ENCODE measurements at places on chromosomes 5 and 9. TPM values are rescaled to one million over a fixed set of nuclear protein-coding genes. Genes with fewer than 3 reads are reported as not detected.

GRCh38 chr5:23930985-23931384 lies 423.6 kb downstream of the PRDM9 start:
- no peaks in the 10 kb centered on the region for H3K36me3 ChIP-seq
- no peaks in the 10 kb centered on the region for H3K4me1 ChIP-seq
- H3K27ac ChIP-seq, result no peak overlapping the region
- no peak overlapping the region for H3K4me3 ChIP-seq
- no peak for DNase-seq
- no peaks in the 10 kb centered on the region for H3K27me3 ChIP-seq

DNA sequence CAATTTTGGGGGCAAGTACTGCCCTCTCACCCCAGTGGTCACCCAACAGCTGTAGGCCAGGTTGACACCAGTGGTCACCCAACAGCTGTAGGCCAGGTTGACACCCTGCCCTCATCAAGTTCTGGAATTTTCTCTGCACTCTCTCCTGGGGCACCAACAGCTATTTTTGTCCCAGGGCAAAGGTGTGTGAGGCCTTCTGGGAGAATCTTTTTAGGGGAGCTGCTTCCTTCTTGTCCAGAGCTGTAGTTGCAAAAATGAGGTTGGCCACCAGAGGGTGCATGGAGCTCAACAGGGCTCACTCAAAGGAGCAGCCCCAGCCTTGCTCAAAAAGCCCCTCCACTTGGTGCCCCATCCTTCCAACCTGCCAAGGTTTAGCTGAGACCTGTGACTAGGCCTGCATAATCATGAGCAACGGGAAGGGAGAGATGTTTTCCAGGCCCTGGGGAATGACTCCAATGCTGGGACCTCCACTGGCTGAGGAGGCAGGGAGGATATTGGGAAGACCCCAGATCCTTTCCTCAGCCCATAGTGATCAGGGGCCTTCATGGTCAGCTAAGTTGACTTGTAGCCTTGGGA lies 10.6 kb upstream of the P4HA2 start:
- H3K4me1 ChIP-seq, result no peaks in the 10 kb centered on the region
- H3K4me3 ChIP-seq, result no peak overlapping the region
- H3K36me3 ChIP-seq, result no peaks in the 10 kb centered on the region
- peak; percentile 67 for DNase-seq
- H3K27ac ChIP-seq, result no peak overlapping the region

- H3K36me3 ChIP-seq, result no peaks in the 10 kb centered on the region
- no peak overlapping the region for H3K4me3 ChIP-seq
- no peak overlapping the region for H3K27ac ChIP-seq
- DNase-seq, result no peak
Measured at GRCh38 chr5:31287985-31288384, 94.5 kb downstream of the CDH6 start.

- H3K4me1 ChIP-seq, result no peaks in the 10 kb centered on the region
- H3K4me3 ChIP-seq, result no peak overlapping the region
- no peaks in the 10 kb centered on the region for H3K27me3 ChIP-seq
- no peak overlapping the region for H3K27ac ChIP-seq
- no peak for DNase-seq
Measured at GRCh38 chr5:160938532-160938931, 86.5 kb upstream of the ATP10B start.

GRCh38 chr5:119630752-119631440 lies 1.5 kb downstream of the FAM170A start:
- no peaks in the 10 kb centered on the region for H3K27me3 ChIP-seq
- no peaks in the 10 kb centered on the region for H3K4me1 ChIP-seq
- H3K4me3 ChIP-seq, result no peak overlapping the region
- H3K27ac ChIP-seq, result no peak overlapping the region
- no peak for DNase-seq

DNA sequence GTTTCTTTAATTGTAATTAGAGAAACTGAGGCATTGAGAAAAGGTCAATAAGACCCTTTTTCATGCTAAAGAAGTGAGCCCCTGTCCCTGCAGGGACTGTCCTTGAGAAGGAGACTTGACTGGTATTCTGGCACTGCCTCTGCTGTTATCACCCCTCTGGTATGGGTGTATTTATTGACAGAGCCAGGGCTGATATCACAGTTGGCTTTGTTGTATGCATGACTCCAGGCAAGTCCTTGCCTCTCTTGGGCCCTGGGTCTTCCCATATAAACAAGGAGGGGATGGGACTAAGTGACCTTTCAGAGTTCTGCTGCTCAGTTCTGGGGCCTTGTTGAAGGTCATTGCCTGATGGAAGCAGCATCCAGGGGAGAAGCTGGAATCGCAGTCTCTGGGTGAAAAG lies 71.8 kb upstream of the PPARGC1B start:
- no peak overlapping the region for H3K27ac ChIP-seq
- H3K4me1 ChIP-seq, result no peaks in the 10 kb centered on the region
- no peaks in the 10 kb centered on the region for H3K27me3 ChIP-seq
- DNase-seq, result no peak
- no peak overlapping the region for H3K4me3 ChIP-seq

DNA sequence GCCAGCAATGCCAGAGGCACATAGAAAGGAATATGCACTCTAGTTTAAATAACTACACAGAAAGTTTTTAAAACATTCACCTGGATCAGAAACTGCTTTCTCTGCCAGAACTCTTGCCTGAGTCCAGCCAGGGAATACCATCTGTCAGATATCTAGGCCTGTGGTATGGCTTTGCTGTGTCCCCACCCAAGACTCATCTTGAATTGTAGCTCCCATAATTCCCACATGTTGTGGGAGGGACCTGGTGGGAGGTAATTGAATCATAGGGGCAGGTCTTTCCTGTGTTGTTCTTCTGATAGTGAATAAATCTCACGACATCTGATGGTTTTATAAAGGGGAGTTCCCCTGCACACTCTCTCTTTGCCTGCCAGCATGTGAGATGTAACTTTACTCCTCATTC lies 41.5 kb upstream of the KCNV2 start:
- no peak overlapping the region for H3K27ac ChIP-seq
- H3K4me1 ChIP-seq, result peaks cover 5% of the 10 kb centered on the region
- DNase-seq, result no peak
- H3K27me3 ChIP-seq, result no peaks in the 10 kb centered on the region

GRCh38 chr5:162573758-162574157 lies 506.2 kb downstream of the GABRG2 start:
- H3K27me3 ChIP-seq, result no peaks in the 10 kb centered on the region
- no peak for DNase-seq
- no peaks in the 10 kb centered on the region for H3K4me1 ChIP-seq
- no peaks in the 10 kb centered on the region for H3K36me3 ChIP-seq
- H3K4me3 ChIP-seq, result no peak overlapping the region
- H3K27ac ChIP-seq, result no peak overlapping the region

GRCh38 chr9:88258601-88259000 lies 120.3 kb upstream of the SPATA31C2 start:
- H3K4me1 ChIP-seq, result no peaks in the 10 kb centered on the region
- H3K4me3 ChIP-seq, result no peak overlapping the region
- DNase-seq, result peak; percentile 65
- H3K27ac ChIP-seq, result no peak overlapping the region
- no peaks in the 10 kb centered on the region for H3K36me3 ChIP-seq

GRCh38 chr9:137373611-137373980 lies 49.4 kb downstream of the EXD3 start:
- H3K27ac ChIP-seq, result no peak overlapping the region
- H3K27me3 ChIP-seq, result no peaks in the 10 kb centered on the region
- no peaks in the 10 kb centered on the region for H3K36me3 ChIP-seq
- DNase-seq, result no peak
- H3K4me3 ChIP-seq, result no peak overlapping the region

DNA sequence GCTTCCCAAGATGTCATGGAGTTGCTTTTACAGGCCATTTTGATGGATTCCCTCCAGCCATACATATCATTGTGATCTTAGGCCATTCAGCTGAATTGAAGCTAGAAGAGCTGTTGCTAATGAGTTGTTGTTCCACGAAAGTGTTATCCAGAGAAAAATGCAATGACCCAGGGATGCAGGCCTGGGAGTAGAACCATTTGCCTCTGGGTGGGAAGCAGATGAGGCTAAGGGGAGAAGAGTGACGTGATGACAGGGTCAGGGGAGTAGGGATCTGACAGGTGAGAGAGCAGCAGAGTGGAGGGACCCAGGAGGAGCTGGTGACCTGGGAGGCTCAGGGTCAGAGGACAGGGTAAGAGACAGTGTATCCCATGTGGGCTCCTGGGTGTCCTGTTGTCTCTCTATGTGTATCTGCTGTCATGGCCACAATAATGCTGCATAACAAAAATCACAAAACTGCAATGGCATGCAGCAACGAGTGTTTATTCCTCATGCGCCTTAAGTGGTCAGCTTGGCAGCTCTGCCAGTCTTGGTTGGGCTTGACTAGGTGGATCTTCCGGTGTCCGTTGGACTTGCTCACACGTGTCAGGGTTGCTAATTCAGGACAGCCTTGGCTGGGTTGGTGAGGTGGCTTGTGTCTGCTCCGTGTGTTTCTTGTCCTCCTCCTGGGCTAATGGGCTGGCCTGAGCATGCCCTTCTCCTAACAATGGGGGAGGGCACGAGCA lies 90.6 kb downstream of the LIFR start:
- H3K27ac ChIP-seq, result peak overlapping the region; percentile 58
- H3K4me1 ChIP-seq, result no peaks in the 10 kb centered on the region
- DNase-seq, result no peak
- no peak overlapping the region for H3K4me3 ChIP-seq
- H3K36me3 ChIP-seq, result no peaks in the 10 kb centered on the region

DNA sequence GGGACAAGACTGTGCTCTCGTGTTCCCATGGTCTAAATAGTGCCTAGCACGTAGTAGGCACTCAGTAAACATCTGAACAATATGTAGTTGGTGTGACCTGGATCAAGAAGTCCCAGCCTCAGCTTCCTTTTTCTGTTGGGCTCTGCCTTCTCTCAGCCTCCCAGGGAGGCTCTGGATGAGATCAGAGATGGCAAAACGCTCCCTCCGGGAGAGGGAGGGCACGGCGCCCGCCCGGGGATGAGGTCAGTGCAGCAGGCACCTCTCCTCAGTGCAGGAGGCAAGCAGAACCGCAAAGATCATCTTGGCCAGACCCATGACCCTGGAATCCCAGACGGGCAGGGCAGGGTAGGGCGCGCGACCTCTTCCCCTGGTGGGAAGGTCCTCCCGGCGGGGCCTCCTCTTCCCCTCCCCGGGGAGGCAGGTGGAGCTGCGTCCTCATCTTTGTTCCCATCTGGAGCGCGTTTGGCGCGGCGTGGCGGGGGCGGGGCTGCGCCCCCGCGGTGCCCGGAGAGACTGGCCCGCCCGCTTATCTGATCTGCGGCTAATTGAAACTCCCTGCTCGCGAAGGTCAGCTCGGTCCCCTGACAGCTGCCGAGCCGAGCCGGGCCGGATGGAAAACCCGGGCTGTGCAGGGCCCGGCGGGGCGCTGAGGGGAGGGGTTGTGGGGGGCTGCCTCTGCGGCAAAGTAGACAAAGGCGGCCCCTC lies 60.9 kb downstream of the CXXC5 start:
- H3K4me1 ChIP-seq, result no peaks in the 10 kb centered on the region
- H3K27me3 ChIP-seq, result no peaks in the 10 kb centered on the region
- no peak overlapping the region for H3K27ac ChIP-seq
- no peak for DNase-seq

DNA sequence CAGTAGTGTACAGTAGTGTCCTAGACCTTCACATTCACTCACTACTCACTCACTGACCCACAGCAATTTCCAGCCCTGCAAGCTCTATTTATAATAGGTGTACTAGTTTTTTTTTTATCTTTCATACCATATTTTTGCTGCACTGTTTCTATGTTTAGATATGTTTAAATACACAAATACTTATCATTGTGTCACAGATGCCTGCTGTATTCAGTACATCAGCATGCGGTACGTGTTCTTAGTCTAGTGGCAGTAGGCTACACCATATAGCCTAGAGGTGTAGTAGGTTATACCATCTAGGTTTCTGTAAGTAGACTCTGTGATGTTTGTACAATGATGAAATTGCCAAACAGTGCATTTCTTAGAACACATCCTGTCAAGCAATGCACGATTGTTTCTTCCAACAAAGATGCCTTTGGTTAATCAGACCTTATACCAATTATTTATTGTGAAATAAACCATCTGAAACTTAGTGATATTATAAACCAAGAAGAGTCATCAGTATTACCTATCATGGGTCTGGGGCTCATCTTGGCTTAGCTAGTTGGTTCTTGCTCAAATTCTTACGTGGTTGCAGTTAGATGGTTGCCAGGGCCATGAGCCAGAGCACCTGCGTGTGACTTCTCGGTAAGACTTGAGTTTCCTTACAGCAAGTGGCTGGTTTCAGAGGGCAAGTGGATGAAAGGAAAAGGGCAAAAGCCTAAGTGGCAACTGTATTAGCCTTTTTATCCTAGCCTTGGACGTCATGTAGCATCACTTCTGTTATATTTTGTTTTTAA lies 41.1 kb downstream of the ERBIN start:
- DNase-seq, result no peak
- H3K36me3 ChIP-seq, result no peaks in the 10 kb centered on the region
- H3K27me3 ChIP-seq, result no peaks in the 10 kb centered on the region
- H3K27ac ChIP-seq, result no peak overlapping the region
- H3K4me1 ChIP-seq, result no peaks in the 10 kb centered on the region

GRCh38 chr9:18396102-18396728 lies 77.7 kb upstream of the ADAMTSL1 start:
- peaks cover 6% of the 10 kb centered on the region for H3K4me1 ChIP-seq
- H3K36me3 ChIP-seq, result no peaks in the 10 kb centered on the region
- H3K4me3 ChIP-seq, result no peak overlapping the region
- no peak overlapping the region for H3K27ac ChIP-seq

DNA sequence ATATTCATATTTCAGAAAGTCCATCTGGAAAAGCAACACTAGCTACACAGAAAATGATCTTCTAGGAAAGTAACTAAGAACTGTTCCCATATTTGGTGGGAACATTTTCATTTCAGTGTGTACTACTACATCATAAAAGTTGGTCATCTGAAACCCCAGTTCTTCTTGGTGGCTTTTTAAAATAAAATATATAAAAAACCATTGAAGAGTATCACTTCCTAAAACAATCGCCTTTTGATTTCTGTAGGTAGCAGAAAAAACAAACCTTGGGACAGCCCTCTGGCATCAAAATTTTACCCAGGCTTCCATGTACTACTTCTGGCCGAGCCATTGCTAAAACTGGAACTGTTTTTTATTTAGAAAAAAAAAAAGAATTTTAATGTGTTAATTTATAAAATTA lies 158.5 kb downstream of the MLLT3 start:
- no peak overlapping the region for H3K27ac ChIP-seq
- H3K27me3 ChIP-seq, result no peaks in the 10 kb centered on the region
- no peak overlapping the region for H3K4me3 ChIP-seq
- no peak for DNase-seq
- no peaks in the 10 kb centered on the region for H3K4me1 ChIP-seq
- H3K36me3 ChIP-seq, result no peaks in the 10 kb centered on the region

The GAS1 gene
- 82.1 TPM for total RNA-seq

The MCC gene
- total RNA-seq, result 41.5 TPM

The BARHL1 gene
- not detected for total RNA-seq

The HTR1A gene
- not detected for total RNA-seq

The GPR21 gene
- total RNA-seq, result not detected

The SHOC1 gene
- not detected for total RNA-seq

The SH3TC2 gene
- total RNA-seq, result 69.1 TPM

The NACC2 gene
- 24.5 TPM for total RNA-seq

The PALM2AKAP2 gene
- total RNA-seq, result 0.27 TPM

The HIGD2A gene
- total RNA-seq, result 203 TPM

All from prostate gland (tissue), 2 donors.